ENCODE measurements at places on chromosomes 6 and 20.
A peak's percentile ranks its signal among the peaks of the same experiment; 100 is the strongest.

GRCh38 chr6:16760516-16761470, at the start of gene ATXN1:
TSS of gene ATXN1 (minus strand) at chr6:16761460.
- DNase-seq = no peak

GRCh38 chr20:20297181-20297580, 70.7 kb upstream of the INSM1 start:
- DNase-seq = no peak

DNA sequence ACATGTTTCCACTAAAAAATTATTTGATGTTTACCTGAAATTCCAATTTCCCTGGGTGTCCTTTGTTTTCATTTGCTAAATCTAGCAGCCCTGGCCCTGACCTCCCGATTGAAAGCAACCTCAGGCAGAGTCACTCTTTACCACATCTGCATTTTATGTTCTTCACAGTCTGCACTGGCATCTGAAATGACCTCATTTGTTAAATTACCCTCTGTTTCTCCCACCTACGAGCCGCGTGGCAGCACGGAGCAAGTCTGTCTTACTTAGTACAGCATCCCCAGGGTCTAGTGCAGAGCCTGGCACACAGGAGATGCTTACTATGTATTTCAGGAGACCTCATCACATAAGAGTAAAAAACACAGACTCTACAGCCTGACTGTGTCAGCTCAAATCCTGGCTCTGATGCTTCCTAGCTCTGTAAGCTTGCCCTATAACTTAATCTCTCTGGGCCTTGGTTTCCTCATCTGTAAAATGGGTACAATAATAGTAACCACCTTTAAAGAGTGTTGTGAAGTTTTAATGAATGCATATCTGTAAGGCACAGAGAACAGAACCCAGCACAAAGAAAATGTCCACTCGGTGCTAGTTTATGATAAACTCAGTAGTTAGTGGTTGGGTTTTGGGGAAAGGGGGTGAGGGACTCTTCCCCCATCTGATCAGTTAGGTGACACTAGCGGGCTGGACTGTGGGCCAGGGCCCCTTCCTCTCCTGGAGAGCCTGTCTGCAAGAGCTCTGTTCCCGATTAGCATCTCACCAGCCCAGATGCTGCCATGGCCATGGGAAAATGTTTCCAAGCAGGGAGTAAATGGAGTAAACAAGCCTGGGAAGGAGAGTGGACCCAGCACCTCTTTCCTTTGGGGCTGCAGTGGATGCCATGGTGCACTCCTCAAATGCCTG, 88.2 kb downstream of the PREX1 start:
- no peak for DNase-seq

- no peak for DNase-seq
These were observed 86.8 kb upstream of the CCN6 start for GRCh38 chr6:111967131-111967530.

GRCh38 chr6:41940759-41941279, 789 bp downstream of the CCND3 start:
- peak; percentile 6 for DNase-seq

DNA sequence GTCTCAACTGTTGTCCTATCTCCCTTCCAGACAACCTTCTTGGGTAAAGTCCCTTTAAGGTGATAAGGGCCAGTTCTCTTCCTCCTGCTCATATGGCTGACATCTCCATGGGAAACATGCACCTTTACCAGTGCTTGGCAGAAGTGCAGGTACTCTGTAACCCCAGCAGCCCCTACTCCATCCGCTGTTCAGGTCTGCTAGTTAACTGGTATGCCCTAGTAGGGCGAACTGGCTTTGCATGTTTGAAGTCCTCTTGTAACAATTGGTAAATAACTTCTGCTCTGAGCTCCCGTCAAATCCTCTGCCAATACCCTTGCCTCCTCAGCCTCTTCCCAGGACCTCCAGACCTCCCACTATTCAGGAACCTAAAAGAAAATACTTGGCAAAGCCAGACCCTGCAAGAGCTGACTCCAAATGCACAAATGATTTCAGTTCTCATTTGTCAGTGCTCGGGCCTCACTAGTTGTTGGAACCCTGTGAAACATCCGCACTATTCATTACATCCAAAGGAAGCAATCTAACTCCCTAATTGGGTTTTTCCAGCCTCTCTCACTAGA, 703.7 kb downstream of the MAFB start:
- DNase-seq = no peak

- no peak for DNase-seq
These were observed 246.0 kb upstream of the SPTLC3 start for GRCh38 chr20:12762725-12763124.

GRCh38 chr6:154462425-154462824, 48.1 kb downstream of the CNKSR3 start:
- no peak for DNase-seq

DNA sequence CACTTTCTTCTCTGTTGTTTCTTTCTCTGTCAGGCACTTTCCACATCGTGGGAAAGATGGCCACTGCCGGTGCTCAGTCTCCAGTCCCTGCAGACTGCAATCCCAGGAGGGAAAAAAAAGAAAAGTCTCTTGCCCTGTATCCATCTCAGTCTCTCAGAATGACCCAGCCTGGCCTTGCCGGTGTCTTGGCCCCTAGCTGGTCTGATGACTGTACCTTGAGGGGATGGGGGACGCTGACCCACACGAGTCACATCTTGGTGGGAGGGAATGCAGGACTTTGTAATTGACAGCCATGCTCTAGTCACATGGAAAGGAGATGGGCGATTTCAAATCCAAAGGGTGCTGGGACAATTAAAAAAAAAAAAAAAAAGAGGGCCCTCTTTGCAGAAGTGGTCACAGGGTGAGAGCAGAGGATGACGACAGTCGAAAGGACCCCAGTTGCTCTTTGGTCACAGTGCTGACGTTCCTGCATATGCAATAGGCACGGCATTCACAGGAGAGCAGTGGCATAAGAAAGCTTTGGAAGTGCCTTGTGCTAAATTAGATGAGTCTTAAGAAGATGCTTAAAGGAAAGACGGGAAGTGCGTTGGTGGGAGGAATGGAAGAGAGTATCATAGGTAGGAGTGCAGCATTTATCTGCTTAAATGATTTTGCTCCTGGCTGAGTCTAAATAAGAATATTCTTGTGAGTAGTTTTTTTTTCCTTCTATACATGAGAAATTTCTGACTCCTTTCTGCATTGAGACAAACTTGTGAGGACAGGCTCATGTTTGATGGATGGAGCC, 63.9 kb upstream of the AKAP12 start:
- DNase-seq = no peak

GRCh38 chr6:41656002-41656691, 17.9 kb downstream of the MDFI start:
- DNase-seq = no peak

Data from NCI-H1092 treated with DMSO at 0.1 percent for 48 hours (cell line).